Skeletal muscle cell (primary cell): ENCODE measurements at places on chromosomes 5 and 9.
A peak's percentile ranks its signal among the peaks of the same experiment; 100 is the strongest.

DNA sequence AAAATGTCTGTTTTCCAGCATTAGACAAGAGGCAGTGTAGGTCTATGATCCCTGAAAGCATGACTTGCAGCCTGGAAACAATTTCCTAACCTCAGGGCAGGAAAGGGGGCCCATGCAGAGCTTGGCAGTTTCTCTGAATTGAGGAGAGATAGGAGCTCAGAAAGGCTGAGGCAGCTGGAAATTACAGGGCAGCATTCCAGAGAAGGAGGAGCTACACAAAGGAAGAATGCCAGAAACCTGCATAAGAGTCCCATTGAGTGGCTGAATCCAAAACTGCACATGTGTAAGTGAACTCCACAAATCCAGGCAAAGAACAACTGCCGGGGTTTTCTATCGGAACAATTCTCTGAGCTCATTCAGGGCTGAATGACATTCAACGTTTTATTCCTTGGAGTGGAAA is 346.8 kb downstream of the PIK3R1 start:
- DNase-seq, result peak; percentile 75

- no peak for DNase-seq
These were observed 18.6 kb upstream of the NKD2 start for GRCh38 chr5:989961-990530.

GRCh38 chr9:136829981-136830885 is 12.0 kb upstream of the AJM1 start:
- DNase-seq, result no peak

DNA sequence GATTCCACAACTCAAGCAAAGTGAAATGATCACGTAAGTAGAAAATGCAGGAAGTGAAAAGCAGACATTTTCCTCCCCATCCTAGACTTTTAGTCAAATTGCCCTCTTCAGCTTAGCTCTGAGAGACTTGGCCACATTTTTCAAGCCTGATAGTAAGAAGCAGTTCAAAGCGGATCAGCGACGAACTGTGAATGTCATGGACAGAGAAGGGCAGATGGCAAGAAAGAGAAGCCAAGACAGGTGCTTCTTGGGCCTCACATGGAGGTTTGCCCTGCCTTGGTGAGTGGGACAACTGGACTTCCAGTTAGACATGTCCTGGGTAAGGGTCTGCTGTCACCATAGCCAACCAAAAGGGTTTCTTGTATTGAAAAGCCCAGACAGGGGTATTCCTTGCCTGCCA is 291.5 kb downstream of the MED10 start:
- no peak for DNase-seq

DNA sequence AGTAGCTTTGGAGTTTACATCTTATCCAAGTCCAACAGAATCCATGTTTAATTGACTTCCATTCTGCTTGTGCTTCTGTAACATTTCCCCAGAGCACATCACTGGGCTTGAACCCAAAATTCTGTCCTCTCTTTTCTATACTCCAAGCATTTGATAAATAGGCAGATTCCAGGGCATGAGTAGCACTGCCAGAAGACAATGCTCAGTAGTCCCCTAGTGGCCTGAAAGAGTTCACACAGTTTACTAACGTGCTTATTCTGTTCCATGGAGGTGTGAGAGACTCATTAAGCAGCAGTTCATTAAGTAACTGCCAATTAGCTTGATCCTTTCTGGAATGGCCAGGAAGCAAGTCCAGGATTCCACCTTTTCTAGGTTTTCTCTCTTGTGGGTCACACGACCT is 9.4 kb upstream of the GABRA6 start:
- no peak for DNase-seq

GRCh38 chr5:88660264-88660946 is 222.6 kb downstream of the MEF2C start:
- DNase-seq, result no peak
